ENCODE measurements at places on chromosomes 1 and 21. TPM values are rescaled to one million over a fixed set of nuclear protein-coding genes. Genes with fewer than 3 reads are reported as not detected.

GRCh38 chr1:183804916-183805841 is at the start of gene RGL1:
Gene RGL1 (plus strand): TSS chr1:183805120. CDS start chr1:183805298, 178 bp downstream.
- peak; percentile 91 for DNase-seq

- no peak for DNase-seq
Observed at GRCh38 chr1:219140303-219140877, 33.3 kb upstream of the LYPLAL1 start.

GRCh38 chr21:37032877-37033471 is 26.5 kb downstream of the RIPPLY3 start:
- peak; percentile 78 for DNase-seq

- DNase-seq: no peak
Observed at GRCh38 chr1:184366997-184367396, 19.8 kb upstream of the C1orf21 start.

DNA sequence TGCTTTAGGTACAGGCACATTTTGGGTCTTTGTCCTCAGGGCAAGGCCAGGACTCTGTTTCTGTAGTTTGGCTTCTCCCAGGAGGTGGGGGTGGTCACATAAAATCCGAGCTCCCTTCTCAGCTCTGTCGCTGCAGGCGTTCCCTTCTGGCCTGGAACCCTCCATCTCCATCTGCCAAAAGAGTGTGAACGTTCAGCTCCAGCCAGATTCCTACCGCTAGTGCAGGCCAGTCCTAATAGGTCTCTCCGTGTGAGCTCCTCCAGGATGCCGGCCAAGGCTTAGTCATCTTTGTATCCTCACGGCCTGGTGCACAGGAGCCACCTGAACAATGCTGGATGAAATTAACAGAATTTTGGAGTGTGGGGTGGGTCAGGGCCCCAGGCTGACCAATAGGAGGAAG is 19.9 kb upstream of the KCNA10 start:
- no peak for DNase-seq

DNA sequence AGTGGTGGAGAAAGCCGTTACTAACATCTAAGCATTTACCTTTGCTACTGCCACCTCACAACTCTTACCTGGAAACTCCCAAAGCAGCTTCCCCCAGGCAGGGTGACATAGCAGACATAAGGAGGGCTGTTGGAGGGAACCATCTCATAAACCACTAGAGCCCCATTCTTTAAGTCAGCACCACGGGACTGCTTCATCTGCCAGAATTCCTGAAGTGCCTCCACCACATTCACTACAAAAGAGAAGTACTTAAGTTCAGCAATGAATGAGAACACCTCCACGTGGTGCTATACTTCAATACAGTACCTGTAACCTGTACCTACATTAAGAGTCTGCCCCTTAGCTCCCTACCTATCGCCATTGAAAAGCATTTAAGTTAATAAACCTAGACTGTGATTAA is 10.3 kb downstream of the LIX1L start:
- DNase-seq: no peak

DNA sequence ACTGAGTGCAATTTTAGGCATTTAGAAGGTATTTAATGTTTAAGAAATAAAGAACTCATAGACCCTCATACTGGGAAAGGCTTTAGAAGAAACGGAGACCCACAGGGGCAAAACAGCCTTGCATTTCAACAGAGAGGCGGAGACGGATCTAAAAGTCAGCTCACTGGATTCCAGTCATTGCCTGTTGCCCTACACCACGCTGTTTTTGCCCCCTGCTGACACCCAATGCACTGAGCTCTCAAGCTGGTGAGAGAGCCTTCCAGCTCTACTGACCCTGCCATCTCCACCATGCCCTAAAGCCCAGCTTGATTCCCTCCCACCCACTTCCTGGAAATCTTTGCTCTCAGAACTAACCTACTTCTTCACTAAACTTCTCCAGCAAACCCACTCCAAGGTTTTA is 7.2 kb upstream of the TRAF3IP3 start:
- no peak for DNase-seq

DNA sequence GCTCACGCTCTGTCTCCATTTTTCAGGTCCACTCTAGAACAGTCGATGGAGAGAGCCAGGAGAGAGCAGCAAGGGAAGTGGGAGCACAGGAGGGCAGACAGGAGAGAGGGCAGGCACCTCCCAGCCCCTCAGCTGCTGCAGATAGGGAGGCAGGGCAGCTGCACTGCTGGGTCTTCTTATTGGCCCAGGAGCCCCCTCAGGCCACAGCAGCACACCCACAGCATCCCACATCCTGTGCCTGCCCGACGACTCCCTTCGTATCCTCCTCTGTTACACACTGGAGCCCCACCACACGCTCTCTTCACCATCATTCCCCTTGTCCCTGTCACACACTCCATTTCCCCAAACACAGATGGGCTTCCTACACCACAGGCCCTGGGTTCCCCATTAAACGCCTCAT is 13.7 kb upstream of the ARTN start:
- no peak for DNase-seq

- DNase-seq: no peak
Observed at GRCh38 chr1:996851-997712, 2.8 kb downstream of the HES4 start.

DNA sequence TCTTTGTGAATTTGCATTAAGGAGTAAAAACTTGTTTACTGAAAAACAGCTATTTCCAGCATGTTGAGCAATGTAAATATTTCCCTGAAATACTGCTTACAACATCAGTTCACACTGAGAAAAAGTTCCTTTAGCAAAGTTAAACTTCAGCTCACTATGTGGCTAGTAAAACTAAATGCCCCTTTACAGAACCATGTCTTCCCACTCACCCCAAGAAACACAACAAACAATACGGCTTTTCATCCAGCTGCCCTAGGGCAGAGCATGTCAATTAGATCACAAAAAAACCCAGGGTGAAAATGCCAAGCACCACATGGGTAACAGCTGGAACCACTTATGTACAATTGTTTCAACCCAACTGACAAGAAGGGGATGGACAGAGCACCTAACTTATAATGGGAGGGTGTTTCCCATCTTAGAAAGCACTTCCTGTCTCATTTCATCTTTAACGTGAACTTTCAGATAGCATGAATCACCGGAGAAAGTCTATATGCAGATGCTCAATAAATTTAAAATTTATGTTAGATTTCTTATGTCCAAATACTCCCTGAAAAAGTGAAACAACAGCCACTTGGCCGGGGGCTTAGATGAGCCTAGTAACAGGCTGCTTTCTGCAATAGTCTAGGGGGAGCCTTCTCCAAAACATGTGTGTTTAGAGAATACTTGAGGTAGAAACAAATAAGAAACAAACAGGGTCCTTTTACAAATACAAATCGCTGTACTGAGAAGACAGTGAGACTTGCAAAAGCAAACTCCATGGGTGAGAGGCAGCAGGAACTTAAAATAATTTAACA is 6.6 kb downstream of the NID1 start:
- no peak for DNase-seq

DNA sequence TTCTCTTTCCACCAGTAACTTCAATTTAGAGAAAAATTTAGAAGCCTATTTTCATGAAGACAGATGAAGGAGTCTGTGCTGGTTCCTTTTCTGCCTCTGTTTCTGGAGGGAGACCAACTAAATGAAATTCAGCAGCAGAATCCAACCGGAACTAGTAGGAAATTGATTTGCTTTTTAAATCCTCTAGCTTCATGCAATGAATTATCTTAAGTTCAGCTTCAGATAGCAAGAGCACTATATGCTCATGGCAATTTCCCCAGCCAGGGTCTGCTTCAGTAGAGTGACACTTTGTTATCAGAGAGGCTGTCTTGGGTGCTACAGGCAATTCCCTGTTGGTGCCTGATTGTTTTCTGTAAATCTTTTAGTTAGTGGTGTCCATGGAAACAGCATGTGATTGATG is 189.7 kb downstream of the SLC35F3 start:
- DNase-seq: no peak

DNA sequence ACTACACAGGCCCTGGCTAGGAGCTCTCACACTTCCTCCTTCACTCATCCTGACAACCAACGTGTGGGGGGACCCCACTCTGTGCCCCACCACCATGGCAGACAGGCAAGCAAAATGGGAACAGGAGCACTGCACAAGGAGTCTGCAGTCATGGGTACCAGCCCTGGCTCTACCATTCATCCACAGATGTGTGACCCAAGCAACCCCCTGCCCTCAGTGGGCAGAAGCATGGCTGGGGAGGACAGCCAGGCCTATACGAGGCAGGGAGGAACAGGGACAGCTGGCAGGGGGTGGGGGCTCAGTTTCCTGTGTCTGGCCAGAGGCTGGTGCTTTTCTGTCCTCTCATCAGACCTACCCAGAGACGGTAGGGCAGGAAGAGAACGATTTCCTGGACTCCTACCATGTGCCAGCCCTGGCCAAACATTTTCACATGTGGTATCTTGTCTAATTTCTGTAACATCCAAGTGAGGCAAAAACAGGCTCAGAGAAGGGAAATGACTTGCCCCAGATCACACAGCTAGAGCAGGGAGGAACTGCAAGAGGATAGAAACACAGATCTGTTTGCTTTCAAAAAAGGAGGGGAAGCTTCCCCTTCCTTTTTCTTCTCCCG is 178.0 kb downstream of the HIVEP3 start:
- DNase-seq: peak; percentile 28

DNA sequence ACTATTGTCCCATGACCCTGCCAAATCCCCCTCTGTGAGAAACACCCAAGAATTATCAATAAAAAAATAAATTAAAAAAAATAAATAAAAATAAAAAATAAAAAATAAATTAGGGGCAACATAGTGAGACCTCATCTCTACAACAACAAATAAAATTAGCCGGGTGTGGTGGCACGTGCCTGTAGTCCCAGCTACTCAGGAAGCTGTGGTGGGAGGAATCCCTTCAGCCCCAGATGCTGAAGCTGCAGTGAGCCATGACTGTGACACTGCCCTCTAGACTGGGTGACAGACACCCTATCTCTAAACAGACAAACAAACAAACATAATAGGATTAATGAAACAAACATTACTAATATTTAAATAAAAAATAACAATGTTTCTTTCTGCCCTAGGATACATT is 34.3 kb downstream of the MRPL37 start:
- no peak for DNase-seq

- DNase-seq: no peak
Observed at GRCh38 chr1:224751624-224752311, 135.7 kb downstream of the CNIH3 start.

DNA sequence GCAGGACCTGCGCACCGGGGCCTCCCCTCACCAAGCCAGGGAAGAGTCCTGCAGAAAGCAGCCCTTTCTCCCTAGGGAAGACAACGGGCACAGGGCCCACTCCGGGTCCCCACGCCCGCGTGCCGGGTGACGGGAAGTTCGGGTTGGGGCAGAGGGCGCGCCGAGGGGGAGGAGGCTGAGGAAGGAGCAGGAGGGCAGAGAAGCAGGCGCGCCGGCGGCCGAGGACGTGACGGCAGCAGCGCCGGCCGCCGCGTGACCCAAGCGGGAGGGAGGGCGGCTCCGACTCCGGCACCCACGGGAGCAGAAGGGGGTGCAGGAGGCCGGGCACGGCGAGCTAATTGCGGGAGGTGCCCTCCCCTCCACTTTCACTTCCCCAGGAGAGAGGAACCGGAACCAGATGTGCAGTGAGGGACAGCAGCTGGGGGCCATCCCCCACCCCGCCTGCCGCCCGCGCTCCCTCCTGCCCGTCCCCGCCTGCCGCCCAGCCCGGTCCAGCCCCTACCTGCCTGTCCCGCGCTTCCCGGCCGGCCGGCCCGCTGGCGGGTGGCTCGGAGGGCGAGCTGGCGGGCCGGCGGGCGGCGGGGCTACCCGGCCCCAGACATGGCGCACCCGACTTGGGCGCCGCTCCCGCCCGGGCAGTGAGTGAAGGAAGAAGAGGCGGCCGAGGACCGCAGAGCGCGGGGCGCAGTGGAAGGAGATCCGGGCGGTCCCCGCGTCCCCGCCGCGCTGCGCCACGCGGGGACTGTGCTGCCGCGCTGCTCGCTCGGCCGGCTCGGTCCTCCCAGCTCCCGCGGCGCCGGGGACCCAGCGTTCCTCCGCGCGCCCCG is 510 bp downstream of the DENND4B start:
- DNase-seq: peak; percentile 41

DNA sequence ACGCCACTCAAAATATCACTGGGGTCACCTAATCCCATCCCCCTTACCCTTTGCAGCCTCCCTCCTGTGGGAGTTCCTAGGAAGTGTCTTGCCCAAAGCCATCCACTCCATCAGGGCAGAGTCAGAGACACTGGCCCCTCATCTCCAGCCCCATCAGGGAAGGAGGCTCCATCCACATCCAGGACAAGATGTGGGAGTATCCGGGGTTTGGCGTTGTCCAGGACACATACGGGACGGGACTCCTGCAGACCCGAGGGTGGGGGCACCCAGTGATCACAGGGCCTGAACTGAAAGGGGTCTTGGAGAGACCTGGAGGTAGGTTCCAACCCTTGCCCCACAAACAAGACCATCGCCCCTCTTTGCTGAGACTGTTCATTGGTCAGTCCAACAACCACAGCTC is 348.2 kb downstream of the MATN1 start:
- no peak for DNase-seq

- no peak for DNase-seq
Observed at GRCh38 chr1:33161061-33161681, 20.7 kb downstream of the TRIM62 start.

GRCh38 chr1:52633291-52633754 is 355 bp downstream of the SHISAL2A start:
- no peak for DNase-seq

GRCh38 chr1:22712502-22713271 is 2.0 kb downstream of the EPHB2 start:
- peak; percentile 19 for DNase-seq

- DNase-seq: no peak
Observed at GRCh38 chr1:7421471-7422075, 349.5 kb upstream of the VAMP3 start.

Gene IL19
- total RNA-seq: not detected

Gene CHRM3
- total RNA-seq: 1.0 TPM

Gene PHF13
- 9.9 TPM for total RNA-seq

Gene CELA2A
- total RNA-seq: not detected

Gene NID1
- total RNA-seq: 0.13 TPM

Gene CHIA
- total RNA-seq: not detected

Gene MAP3K21
- total RNA-seq: 6.9 TPM
